ENCODE measurements at places on chromosomes 7 and 10.

DNA sequence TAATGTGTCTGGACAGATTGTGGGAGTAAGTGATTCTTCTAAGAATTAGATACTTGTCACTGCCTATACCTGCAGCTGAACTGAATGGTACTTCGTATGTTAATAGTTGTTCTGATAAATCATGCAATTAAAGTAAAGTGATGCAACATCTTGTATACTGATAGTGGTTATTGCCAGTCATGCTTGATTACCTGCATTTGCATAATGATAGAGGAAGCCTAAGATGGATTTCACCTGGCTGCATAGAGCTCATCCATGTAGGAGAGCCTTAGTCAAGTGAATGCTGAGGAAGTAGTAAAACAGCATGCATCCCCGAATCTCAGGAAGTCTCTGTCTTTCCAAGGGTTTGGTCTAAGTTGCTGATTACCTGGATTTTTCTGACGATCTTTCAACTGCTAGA lies 64.2 kb upstream of the CAPZA2 start:
- DNase-seq = no peak

DNA sequence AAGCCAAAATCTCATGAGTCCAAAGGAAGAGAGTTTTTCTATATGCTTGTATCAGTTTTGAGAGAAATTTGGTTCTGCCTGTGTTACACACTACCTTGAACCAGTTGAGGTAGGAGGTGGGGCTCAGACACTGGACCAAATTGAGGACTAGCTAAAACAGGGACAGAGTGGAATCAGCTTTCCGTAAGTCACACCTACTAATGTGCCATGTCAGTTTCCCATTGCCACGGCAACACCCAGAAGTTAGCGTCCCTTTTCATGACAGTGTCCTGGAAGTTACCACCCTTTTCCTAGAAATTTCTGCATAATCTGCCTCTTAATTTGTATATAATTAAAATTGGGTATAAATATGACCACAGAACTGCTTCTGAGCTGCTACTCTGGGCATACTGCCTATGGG lies 9.0 kb downstream of the ADK start:
- DNase-seq = no peak

DNA sequence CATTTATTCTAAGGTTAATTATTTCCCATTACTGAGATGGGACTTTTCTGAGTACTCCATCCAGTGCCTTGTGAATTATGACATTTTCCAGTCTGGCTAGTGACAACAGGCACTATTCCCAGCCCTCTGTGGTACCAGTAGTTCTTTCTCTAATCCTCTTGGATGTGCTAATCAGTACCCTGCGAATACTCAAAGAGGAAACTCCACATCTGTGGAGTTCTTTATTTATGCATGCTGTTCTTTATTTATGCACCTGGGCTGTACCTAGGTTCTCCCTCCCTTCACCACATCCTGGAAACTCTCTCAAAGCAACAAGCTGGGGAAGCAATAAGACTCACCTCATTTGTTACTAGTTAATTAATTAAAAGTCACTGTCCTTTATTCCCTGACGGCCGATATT lies 83.5 kb downstream of the TSPAN12 start:
- DNase-seq = no peak

DNA sequence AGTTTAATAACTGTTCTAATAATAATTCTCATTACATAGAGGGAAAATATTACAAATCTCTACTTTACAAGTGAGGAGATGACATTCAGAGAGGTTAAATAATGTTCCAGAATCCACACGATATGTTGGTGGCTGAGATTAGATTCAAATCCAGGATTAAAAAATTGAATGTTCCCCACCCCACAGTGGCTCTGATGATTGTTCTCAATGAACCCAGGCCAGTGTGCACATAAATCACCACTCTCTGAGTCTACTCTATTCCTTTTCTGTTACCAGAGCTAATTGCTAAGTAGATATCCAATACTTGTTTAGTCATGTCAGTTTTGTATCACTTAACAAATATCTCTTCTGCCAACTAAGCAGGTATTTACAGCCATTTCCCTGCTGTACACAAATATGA lies 281.0 kb downstream of the ABCA13 start:
- DNase-seq = no peak

GRCh38 chr10:118307859-118308258 lies 34.3 kb downstream of the FAM204A start:
- DNase-seq = no peak

DNA sequence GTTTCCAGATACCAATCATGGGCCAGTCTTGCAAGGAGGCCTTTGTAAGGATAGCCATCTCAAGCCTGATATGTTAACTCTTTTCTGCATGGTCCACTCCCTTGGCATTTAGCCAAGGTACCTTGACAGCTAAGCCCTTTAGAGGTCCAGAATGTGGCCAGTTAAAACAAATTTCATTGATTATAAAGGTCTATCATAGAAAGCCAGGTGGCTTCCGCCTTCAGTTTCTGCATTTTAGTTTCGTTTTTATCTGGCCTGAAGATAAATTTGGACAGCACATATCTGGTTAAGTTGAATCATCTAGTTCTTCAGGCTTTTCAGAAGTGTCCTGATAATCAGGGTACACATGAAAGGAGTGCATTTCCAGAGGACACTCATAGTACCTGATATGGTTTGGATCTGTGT lies 30.7 kb downstream of the ANKIB1 start:
- DNase-seq = no peak

GRCh38 chr10:23358357-23358756 lies 13.8 kb upstream of the C10orf67 start:
- no peak for DNase-seq

- DNase-seq = no peak
These were observed 41.9 kb upstream of the ATRNL1 start for GRCh38 chr10:115051216-115051615.
